ENCODE measurements at places on chromosomes 1 and 21.

DNA sequence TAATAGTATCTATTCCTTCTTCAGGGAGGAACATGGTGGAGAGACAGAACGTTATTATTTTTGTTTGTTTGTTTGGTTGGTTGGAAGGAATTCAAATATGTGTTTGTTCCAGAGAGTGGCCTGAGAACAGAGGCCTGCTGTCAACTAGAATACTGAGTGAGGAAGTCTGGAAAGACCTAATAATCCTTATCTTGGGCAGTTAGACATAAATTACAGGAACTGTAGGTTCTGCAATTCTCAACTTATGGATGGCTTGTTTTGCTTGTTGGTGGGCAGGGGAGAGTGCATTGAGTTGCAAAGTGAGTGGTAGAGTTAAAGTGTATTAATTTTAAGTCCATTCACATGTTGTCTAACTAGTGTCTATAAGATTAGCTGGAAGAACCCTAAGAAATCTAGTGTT is 197.6 kb downstream of the BACH1 start:
- DNase-seq = no peak

DNA sequence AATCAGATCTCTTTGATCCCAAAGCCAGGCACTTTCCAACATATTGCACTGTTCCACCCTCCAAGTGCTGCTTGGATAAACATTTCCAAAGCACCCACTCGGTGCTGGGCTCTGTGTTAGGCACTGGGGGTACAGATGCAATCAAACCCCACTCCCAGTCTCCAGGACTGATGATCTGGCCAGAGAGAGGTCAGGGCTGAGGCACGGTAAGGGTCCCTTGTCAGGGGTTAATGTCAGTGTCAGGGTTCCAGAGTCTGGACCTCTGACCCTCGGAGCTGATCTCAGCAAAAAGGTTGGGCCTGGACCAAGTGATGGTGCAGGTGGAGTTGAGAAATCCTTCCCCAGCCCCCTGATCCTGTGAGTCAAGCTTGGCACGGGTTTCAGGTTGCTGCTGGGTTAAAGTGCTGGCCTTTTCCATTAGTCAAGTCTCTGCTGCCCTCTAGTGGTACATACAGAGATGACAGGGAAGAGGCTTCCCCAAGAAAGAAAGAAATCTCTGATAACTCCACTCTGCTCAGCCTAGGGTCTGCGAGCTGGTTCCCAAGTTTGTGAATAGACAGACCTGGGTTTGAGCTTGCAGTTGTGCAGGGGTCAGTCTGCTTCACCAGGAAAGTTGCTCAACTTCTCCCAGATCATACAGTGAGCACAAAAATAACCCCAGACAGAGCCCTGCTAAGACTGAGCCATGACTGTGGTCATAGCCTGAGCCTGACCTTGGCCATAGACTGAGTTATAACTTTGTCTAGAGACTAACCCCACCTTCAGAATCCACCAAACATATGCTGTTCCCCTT is 74.6 kb downstream of the DMRTA2 start:
- peak; percentile 41 for DNase-seq

GRCh38 chr1:61967750-61968149 is 225.5 kb downstream of the PATJ start:
- no peak for DNase-seq

GRCh38 chr1:62396871-62397270 is 40.0 kb upstream of the USP1 start:
- DNase-seq = no peak

- DNase-seq = no peak
These were observed 694.4 kb downstream of the LTN1 start for GRCh38 chr21:28298251-28298672.

DNA sequence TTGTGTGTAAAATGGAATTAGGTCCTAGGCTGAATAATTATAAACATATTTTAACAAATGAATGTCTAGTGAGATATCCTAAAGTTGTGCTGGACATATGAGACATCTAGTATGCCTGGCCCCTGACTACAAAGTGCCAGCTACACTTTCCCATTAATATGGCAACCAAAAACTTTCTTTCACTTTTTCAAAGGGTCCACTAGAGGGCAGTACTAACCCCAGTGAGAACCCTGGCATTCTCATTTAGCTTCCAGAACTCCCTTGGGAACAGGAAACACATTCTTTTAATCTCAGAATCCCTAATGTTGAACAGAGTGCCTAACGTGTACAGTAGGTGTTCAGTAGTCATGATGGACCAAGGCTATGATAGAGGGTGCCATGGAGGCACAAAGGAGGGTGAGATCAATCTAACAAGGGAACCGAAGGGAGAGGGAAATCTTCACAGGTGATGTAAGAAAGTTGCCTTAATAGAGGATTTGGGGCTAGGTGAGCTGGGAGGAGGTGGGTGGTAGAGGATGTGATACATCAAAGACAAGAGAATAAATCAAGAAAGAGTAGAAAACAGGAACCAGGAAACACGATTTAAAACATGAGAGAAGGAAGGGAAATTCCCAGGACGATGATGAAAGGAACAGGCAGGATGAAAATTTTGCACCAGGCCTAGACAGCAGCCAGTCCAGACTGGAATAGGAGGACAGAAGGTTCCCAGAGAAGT is 41.6 kb downstream of the NSL1 start:
- DNase-seq = no peak

DNA sequence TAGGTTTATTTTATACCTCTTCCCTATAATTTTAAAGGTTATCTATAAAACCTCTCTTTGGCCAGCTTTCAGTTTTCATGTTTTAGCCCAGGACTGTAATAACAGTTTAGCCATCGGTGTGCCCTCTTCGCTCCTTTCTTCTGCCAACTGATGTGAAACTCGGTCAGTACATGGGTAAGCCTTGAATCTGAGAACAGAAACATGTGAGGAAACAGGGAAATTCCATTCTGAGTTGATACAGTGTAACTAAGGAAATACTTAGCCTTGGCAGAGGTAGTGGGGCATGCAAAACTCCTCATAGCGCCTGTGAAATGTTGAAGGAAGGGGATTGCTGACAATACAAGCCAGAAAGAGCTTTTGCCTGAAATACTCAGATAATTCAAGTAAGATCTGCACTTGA is 465.2 kb downstream of the NCAM2 start:
- DNase-seq = no peak

DNA sequence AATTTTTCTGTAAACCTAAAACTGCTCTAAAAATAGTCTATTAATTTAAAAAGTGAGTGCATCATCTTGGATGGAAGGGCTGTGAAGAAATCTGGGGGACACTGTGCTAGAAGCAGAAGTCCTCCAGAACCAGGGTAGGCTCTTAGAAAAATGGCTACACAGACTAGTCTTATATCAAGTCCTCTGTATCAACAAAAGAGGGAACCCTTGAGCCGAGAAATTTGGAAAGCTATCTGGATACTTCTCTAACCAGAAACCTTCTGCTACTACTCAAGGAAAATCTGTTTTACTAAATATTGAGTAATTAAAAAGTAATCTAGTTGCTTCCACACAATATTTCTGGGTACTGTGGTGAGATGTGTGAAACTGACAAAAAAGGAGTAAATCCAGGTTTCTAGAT is 92.1 kb downstream of the WDR3 start:
- DNase-seq = no peak

- DNase-seq = no peak
These were observed 42.2 kb downstream of the RNF220 start for GRCh38 chr1:44447051-44447810.

DNA sequence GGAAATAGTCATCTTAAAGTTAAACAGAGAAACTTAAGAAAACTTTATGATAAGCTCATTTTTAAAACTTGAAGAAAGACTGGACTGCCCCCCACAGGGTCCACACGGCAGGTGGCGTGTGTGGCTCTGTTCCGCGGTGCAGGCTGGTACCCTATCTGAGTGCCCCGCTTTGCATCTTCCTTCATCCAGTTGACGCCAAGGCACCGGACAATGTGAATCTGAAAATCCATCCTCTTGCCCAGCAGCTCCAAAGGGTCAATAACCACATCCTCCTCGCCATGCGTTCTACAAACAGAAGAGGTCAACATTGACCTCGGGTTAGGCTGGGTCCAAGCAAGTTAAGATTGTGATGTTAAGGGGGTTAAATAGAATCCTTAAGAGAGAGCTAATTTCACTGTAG is 54.5 kb downstream of the SCCPDH start:
- no peak for DNase-seq

- peak; percentile 34 for DNase-seq
These were observed 534 bp downstream of the KCNH1 start for GRCh38 chr1:211133393-211133835.

DNA sequence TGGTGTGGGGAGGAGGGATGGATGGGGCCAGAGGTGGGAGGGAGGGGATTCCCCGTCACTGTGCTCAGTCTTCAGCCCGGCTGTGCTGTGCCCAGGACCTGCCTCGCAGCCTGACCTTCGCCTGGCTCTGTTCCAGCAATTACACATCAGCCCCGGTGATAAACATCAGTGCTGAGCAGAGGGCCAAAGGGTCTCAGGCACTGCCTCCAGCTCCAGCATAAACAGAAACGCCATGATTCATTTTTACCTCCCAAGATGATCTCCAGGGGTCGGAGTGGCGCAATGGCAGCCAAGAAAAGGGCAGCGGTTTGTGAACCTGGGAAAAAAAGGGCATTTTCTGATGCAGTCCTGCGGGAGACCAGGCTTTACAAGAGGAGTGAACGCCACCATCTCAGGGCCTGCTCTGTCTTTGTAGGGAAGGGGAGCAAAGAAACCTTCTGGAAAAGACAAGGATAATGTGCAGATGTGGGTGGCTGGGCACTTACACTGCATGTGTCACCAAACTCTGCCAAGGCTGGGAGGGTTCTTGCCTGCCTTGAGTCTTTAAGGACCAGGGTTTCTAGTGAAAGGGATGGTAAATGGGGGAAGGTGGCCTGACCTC is 28.1 kb downstream of the SHISA4 start:
- DNase-seq = peak; percentile 4

DNA sequence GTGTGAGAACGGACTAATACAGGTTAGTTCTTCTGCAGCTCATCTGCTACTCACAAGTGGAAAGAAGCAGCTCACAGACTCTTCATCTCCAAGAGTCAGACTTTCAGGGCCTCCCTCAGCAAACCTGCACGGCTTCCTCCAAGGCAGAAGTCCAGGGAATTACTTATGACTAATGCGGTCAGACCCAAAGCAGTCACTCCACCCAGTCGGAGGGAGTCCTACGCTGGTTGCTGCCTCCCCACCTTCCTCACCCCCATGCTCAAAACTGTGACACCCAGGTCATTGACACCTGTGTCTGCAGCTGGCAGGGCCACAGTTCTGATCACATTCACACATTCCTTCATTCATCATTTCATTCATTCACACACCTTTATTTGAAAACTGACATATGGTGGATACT is 38.4 kb upstream of the PRDM2 start:
- DNase-seq = no peak

GRCh38 chr1:37303884-37304574 is 170.4 kb upstream of the ZC3H12A start:
- DNase-seq = no peak
